ENCODE measurements at places on chromosomes 11 and 22.

GRCh38 chr22:26141831-26142230 is 27.4 kb upstream of the SEZ6L start:
- DNase-seq: no peak

- no peak for DNase-seq
Measured at GRCh38 chr11:108522318-108522717, 24.1 kb upstream of the POGLUT3 start.

- no peak for DNase-seq
Measured at GRCh38 chr11:131602431-131602830, 232.0 kb downstream of the NTM start.

GRCh38 chr22:35352214-35353111 is 28.4 kb upstream of the HMOX1 start:
- peak; percentile 44 for DNase-seq

DNA sequence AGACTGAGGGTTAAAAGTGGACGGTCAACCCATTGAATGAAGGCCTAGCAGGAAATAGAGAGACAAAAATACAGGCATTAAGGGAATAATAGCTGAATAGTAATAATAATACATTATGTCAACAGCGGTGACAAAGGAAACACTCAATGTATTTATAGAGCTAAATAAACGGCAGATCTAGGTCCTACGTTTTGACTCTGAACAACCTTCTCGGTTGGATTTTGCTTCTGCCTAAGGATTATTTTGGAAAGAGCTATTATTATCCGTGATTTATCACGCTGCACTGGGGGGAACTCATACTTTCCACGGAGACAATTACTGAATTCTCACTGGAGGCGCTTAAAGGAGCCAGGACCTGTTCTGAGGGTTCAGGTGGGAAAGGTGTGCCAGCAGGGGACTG is 118.2 kb upstream of the KIRREL3 start:
- no peak for DNase-seq

DNA sequence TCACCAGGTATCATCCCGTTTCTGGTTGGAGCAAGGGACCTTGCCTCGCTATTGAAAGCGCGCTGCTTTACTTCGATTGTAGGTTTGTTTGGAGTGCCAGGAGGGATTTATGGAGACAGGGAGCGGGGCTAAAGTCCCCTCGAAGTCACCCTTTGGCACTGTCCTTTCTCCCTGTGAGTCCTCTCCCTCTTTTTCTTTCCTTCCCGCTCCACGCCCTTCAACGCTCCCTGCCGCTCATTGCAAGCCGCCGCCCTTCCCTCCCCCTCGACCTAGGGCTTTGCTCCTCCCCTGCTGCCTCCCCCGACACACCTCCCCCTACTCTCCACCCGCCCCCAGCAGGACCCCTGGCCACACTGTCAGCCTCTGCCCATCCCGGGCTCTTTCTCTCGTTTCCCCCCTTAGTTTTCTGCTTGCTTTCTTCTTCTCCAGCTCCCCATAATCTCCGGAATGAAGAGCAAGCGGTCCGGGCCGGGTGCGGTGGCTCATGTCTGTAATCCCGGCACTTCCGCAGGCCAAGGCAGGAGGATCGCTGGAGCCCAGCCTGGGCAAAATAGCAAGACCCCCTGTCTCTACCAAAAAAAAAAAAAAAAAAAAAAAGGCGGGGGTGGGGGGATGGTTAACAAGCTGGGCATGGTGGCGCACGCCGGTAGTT is 41.0 kb downstream of the AHNAK start:
- no peak for DNase-seq

GRCh38 chr22:50004918-50005317 is 7.6 kb downstream of the IL17REL start:
- no peak for DNase-seq

DNA sequence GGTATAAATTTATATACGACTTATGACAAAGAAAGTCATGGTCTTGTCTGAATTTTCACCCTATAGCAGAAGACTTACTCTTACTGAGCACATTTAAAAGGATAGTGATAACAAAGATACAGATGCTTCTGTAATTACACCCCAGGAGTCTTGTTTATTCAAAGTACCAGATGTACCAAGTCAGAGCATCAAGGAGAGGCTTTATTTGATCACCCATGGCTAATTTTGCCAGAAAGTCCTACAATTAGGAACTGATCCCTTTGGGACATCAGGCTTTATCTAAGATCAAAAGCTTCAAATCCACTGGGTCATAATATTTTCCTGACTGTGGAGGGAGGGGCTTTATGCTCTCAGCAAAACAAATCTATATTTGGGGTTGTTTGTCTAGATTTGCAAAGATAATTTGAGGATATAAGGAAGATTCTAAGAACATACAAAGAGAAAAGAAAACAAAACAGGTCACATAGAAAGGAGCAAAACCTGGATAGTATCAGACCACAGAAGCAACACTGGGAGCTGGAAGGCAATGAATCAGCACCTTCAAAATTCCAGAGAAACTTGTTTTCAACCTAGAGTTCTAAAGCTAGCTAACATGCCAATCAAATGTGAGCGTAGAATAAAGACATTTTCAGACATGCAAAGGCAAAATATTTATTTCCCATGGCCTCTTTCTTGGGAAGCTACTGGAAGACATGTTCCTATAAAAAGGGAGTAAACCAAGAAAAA is 124.8 kb upstream of the CSNK2A3 start:
- DNase-seq: no peak

- DNase-seq: no peak
Measured at GRCh38 chr11:128620309-128621100, 33.1 kb upstream of the ETS1 start.

DNA sequence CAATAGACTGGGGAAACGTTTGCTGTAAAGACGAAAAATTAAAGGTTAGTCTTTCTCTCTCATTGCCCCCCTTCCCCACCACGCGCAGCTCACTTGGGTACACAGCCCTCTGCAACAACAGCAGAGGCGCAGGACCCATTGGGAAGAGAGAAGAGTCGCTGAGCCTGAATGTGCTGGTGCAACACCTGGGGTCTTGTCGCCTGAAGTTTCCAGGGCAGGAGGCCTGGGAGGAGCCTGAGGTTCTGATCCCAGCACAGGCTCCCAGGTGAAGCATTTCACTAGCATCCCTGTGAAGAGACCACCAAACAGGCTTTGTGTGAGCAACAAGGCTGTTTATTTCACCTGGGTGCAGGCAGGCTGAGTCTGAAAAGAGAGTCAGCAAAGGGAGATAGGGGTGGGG is 116.2 kb upstream of the NTM start:
- no peak for DNase-seq

- no peak for DNase-seq
Measured at GRCh38 chr11:35326266-35326879, 93.0 kb downstream of the SLC1A2 start.

DNA sequence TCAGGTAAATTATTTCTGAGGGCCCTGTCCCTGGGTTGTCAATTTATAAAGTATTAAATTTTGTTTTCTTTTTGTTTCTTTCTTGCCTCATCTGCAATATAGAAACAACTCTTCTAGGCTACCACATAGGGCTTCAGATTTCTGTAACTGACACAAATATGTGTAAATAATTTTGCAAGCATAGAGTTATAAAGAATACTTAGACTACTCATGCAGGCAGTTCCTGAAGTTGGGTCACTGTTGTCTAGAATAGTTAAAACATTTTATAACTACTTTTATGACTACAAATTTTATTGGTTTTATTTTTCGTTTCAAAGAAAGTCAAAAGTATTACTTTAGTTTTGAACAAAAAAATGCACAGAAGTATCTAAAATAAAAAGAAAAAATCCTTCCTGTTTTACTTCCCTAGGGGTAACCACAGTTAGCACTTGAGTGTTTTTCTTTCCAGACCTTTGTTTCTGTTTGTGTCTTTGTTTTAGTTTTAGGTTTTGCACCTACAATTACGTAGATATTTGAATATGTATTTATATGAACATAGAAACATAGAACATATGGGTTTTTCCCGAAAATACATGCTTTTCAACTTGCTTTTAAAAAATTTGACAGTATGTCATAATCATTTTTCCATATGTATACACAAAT is 12.4 kb upstream of the TMEM123 start:
- no peak for DNase-seq

DNA sequence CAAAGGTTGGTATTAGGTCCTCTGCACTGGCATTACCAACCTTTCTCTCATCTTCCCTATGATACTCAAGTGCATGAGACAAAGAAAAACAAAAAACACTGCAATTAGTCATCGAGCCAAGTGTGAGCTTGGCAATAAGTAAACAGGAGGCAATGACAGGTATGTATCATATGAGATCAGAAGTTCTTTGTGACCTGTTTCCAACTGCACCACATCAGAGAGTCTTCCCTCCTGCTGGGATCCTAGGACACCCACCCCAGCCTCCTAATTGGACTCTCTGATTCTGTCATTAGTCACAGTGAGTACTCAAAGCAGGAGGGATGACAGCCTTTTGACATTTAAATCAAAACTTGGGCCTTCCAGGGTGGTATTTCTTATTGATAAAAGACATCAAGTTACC is 7.8 kb upstream of the JAML start:
- DNase-seq: no peak

- DNase-seq: no peak
Measured at GRCh38 chr11:36007127-36007655, 63.3 kb downstream of the LDLRAD3 start.

DNA sequence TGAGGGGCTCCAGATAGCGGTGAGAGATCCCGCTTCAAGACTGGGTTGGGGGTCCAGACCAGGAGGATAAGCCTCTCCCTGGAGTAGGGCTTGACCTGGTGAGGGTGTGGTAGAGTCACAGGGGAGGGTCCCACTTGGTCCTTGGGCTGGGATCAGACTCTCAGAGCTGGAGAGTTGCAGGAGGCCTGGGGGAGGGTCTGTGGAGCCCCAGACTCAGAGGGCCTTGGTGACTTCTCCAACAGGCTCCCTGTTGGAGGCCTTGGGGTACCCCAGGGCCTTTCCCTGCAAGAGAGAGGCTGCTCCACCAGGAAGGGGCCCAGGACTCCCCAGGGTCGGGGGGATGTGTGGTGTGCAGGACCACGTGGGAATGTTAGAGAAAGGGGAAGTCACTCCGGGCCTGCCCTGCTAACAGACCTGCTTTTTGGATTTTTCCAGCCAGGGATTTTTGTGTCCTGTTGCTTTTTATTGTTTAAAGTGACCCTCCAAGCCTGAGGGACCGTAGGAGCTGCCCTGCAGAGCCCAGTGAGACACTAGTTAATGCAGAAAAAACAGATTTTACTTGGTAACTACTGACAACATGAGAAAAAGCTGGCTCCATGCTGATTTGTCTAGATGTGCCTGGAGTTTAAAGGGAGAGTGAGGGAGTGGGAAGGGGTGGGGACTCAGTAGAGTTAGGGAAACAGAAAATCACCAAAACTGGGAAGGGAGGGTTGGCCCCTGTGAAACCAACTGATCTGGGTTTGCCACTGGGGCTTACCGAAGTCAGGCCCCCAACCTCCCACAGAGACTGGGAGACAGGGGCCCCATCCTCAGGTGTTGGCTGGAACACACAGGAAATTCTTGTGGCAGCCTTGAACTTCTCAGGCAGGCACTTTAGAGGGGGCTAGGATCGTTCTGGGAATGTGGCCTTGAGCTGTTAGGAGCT is 801 bp upstream of the TXNRD2 start:
- peak; percentile 11 for DNase-seq

- no peak for DNase-seq
Measured at GRCh38 chr11:2669634-2670469, 29.9 kb downstream of the KCNQ1OT1 start.

DNA sequence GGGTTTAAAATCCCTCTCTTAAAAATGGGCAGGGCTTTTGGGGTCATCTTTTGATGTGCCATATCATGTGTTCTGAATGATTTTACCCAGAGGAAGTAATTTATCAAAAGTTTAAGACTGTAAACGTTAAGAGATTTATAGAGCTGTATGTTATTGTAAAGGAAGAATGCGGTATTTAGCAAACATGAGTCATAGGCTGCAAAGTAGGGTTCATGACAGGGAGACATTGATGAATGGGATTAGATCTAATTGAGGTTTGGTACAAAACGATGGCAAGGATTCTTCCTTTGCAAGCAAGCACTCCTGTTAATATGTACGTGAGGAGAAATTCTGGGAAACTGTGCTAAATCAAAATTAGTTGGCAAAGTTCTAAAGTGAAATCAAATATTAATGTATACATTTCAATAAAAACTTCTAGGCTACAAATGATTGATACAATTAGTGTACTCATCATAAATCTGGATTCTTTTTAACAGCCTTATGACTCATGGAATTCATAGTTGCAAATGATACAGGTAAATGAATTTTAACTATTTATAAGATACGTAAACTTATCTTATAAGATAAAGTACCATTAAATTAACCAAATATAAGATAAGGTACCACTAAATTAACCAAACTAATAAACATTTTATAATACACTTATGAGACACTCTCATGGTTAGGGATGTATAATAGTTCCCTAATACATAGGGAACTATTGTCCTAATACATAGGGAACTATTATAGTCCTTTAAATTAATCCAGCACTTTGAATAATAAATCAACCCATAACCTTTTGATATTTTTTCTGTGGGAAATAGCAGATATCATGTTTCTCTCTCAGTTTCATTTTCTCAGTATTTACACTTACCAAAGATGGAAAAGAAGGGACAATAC is 58.4 kb downstream of the KIF18A start:
- DNase-seq: no peak

DNA sequence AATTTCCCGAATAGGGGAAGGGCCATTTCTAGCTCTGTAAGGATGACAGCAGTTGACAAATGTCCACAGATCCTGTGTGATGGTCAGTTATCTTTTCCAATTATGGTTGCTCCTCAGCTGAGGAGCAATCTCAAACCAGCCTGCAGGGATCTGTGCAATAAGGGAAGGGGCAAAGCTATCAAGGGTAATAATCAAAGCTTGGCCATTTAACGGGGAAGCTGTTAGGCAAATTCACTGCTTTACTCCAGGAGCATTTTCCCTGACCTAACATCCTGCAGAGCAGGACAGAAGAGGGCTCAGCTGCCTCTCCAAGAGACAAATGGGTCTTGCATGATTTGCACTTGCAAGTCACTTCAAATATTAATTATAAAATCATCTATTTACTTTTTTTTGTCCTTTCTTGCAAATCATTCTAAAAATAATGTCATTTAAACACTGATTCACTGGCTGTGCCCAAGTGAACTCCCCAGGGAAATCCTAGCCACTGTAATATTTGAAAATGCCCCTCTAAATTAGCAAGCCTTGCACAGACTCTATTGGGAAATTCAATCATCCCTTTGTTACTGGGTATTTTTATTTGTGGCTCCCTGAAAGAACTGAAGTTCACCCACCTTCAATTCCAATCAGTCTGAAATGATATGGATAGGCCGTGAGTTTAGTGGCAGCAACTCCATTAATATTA is 1256.7 kb downstream of the LRRC4C start:
- DNase-seq: no peak

GRCh38 chr11:102452461-102453301 is at the start of gene TMEM123:
Gene TMEM123 (minus strand): TSS chr11:102452765. CDS start chr11:102452623, 142 bp downstream.
- peak; percentile 83 for DNase-seq

- no peak for DNase-seq
Measured at GRCh38 chr11:33160136-33160535, 1.1 kb downstream of the CSTF3 start.

GRCh38 chr11:68148879-68149278 is 27.7 kb upstream of the CHKA start:
- DNase-seq: no peak
